ENCODE measurements at places on chromosomes 13 and 19.

GRCh38 chr13:26155568-26155967 is 66.5 kb downstream of the RNF6 start:
- no peak for DNase-seq

GRCh38 chr19:15123900-15124299 is 16.7 kb downstream of the SYDE1 start:
- DNase-seq: no peak

DNA sequence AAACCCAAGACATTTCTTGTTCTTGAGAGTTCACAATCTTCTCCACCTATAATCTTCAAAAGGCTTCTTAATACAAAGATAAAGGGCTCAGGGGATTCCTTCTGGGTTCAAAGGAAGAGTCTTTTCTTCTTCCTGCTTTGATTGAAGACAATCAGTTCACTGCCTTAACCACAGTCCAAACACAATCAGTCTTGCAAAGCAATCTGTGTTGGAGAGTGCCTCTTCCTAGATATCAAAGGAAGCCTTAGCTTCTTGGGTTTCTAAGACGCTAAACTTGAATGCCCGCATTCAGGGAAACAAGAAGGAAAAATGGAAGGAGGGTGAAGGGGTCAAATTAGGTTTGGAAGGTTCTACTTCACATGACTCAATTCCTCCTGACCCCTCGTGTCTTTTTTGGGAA is 27.2 kb downstream of the RANBP3 start:
- no peak for DNase-seq

- DNase-seq: peak; percentile 50
Measured at GRCh38 chr13:113976711-113977684, 3.1 kb upstream of the C13orf46 start.

GRCh38 chr13:32033744-32034143 is 2.2 kb downstream of the FRY start:
- no peak for DNase-seq

DNA sequence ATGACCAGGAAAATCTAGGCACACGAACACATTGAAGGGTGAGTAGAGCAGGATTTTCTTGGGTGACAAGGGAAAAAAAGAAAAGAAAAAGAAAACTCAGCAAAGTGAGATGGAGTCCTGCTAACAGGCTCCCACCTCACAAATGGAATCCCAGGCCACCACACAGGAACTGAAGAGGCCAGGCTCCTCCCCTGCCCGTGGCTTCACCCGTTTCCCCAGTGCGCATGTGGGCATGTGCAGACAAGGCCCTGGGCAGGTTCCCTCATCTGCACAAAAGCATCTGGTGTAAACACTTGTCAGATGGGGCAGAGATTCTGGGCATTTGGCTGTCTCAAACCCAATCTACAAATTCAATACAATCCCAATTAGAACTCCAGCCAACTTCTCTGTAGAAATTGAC is 24.5 kb downstream of the CFAP97D2 start:
- no peak for DNase-seq

GRCh38 chr19:32692727-32693061 is 1.1 kb downstream of the NUDT19 start:
- DNase-seq: no peak

GRCh38 chr13:31310356-31310755 is 110.6 kb downstream of the B3GLCT start:
- no peak for DNase-seq

DNA sequence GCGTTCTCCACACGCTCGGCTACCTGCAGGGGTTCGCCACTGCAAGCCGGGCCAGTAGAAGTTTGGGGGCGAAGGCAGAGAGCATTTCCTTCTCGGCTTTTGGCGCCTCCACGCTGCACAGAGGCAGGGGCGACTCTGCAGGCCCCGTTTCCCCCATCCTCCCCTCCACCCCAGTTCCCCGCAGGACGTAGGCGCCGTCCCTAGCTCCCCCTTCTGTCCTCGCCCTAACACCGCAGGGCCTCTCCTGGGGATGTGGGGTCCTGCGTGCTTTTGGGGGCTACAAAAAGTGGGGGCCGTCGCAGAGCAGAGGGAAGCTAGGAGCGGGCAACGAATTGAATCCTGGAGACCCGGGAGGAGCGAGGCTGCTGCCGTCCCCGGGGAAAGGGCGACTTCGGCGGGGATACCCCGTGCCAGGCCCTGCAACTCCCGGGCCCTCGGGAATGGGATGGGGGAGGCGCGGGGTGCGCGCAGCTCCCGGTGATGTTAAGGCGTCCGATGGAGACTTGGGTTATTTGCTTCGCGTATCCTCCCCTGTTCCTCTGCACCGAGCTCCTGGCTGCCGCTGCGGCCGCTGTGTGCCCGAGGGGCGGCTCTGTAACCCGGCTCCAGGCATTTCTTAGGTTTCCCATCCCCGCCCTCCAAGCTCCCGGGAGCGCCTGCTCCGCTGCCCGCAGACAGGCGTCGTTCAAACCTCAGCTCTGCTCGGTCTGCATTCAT is 255.9 kb upstream of the SOX21 start:
- DNase-seq: no peak

DNA sequence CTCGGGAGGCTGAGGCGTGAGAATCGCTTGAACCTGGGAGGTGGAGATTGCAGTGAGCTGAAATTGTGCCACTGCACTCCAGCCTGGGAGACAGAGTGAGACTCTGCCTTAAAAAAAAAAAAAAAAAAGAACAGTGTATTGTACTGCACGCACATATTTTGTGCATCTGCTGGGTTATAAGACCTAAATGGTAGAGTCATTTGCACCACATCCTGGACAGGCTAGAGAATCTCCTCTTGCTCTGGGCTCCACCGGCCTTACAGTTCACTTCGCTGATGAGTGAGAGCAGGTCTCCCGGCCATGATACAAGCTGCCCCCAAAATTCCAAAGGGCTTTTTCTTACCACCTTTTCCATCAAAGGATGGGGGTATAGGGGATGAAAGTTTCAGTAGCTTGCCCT is 7.2 kb upstream of the SAE1 start:
- no peak for DNase-seq

DNA sequence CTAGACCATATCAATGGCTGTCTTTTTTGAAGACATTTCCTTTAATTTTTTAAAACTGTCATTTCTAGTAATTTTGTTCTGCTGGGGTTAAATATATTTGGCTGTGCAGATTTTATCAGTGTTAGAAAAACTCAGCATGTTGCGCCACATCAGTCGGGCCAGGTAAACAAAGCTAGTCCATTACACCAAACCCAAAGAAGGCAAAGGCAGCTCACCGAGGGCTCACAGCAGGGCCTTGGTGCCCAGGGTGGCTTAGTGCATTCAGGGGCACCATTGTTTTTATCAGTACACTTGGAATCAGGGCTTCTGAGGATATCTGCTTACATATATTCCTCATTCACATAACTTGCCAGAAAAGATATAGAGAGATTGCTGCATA is 22.2 kb downstream of the SPATA13 start:
- no peak for DNase-seq

GRCh38 chr19:56309511-56310185 is 5.0 kb downstream of the ZSCAN5A start:
- no peak for DNase-seq

DNA sequence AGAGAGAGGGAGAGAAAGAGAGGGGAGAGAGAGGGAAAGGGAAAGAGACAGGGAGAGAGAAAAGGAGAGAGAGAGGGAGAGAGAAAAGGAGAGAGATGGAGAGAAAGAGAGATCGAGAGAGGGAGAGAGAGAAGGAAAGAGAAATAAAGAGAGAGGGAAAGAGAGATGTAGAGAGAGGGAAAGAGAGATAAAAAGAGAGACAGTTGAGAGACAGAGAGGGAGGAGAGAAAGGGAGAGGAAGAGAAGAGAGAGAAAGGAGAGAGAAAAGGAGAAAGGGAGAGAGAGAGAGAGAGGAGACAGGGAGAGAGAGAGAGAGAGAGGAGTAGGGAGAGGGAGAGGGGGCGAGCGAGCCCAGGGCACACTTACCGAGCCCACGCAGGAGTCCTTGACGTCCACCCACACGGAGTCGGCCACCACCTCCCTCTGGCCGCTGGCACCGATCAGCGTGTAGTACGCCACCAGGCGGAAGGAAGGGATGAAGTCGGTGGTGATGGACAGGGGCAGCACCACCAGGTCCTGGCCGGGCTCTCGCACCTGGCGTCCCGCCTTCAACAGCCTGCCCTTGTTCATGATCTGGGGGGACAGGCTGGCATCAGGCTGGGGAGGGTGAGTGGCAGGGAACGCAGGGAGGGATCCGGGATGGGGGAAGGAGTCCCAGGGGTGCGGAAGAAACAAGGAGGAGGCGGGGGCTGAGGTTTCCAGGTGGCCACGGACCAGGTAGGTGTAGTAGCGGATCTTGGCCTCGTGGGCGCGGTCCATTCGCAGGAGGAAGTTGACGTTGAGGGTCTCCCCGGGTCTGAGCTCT is 10.0 kb downstream of the C3 start:
- DNase-seq: no peak

DNA sequence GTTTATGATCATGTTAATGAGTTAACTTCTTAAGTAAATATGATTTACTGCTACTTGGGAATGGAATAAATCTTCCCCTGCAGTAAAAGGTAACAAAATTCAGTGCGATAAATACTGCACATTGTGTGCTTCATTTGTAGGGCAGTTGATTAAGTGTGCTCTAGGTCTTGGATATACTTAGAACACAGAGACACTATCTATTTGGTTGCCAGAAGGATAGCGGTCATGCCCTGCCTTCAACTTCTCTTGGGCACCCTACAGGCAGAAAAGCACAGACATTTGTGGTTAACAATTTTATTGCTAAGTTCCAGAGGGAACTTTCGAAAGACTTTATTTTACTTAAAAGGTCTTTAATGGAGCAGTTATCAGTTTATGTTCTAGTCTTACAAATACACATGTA is 605.8 kb downstream of the PCDH9 start:
- DNase-seq: no peak

DNA sequence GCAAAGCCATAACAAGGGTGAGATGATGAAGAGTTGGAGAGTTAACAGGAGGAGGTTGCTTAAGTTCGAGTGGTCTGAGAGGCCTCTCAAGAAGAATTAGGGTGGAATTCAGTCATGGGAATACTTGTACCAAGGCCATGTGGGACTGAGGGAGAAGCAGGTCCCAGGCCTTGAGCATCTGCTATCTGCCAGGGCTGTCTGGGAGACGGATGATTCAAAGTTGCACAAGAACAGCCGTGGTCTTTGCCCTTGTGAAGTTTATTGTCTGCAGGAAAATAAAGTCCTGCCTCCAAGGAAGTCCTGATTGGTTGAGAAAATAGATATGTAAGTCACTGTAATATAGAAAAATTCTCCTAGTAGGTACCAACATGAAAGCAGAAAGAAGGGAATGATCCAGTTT is 178.8 kb upstream of the RFC3 start:
- DNase-seq: no peak

- no peak for DNase-seq
Measured at GRCh38 chr13:112160558-112160957, 93.6 kb downstream of the SOX1 start.
